ENCODE measurements at places on chromosomes 4 and X.

- DNase-seq: no peak
These were observed 323.8 kb downstream of the FBXW7 start for GRCh38 chr4:152211936-152212653.

DNA sequence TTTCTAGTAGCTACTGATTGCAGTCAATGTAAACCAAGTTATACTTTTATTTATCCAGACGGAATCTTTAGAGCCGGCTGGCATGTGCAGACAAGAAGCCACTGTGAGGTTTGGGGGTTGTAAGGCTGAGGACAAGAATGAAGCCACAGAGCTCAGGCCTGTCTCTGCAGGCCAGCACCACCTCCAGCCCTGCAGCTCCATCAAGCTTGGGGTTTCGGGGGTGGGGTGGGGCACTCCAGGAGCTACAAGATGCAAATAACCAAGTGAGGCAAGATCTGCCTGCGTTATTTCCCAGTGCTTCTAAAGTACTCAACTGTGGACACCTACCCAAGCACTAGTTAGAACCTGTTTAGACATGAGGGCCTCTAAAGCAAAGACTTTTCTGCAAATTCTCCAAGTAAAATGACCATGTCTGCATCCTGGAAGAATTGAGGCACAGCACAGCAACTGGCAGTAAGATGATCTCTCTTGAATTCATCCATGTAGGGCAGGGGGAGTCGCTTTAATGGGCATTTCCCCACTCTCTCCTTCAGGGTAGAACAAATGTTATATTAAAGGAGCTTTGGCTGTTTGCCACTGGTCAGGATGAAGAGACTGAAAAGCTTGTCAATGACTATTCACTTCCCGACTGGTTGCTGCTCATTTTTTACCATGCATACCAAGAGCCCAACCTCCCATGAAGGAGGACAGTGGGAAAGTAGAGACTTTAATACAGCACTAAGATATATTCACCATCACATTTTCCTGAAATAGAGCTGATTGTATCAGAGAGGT lies 222.5 kb downstream of the MGST2 start:
- DNase-seq: peak; percentile 26

GRCh38 chrX:49695276-49696180 lies at the start of gene PAGE1:
PAGE1 (minus strand) TSS chrX:49695984; CDS start chrX:49694770, 1,214 bp downstream.
- DNase-seq: no peak

- DNase-seq: no peak
These were observed 458.5 kb downstream of the AFF2 start for GRCh38 chrX:148958901-148959300.

DNA sequence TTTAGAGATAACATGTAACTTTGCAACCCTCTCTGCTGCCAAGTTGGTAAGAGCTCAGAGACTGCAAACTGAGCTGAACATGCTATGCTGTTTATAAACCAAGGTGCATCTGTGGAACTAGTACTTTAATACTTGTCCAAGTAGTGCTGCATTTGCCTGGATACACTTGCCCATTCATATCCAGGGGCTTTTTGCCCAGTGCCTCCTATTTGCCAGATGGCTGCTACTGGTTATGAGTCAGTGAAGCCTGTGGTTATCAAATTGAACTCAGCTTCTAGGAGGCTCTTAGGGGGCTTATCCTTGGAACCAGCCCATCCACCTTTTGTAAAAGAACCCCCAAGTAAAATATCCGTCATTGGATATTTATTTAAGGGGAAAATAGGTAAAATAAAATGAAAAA lies 79.6 kb downstream of the AFF2 start:
- DNase-seq: no peak

GRCh38 chrX:134482371-134482770 lies 22.4 kb downstream of the HPRT1 start:
- DNase-seq: no peak

DNA sequence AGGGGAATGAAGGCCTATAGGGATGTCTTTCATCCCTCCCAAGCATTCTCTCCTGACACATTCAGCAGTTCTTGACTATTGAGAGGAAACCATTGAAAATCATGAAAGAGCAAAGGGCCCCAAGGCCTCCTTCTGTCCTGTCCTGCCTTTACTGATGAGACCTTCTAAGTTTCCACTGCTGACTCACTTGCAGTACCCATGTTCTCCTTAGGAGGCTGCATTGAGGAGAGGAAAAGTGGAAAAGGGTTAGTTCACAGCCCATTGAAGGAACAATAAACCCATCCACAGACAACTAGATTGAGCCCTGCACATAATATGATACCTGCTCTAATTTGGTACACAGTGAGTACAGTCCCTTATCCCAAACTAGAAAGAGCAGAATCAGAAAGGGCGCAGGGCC lies 115.1 kb upstream of the PNPLA4 start:
- peak; percentile 31 for DNase-seq

GRCh38 chr4:176752191-176752749 lies 40.5 kb downstream of the VEGFC start:
- DNase-seq: no peak

DNA sequence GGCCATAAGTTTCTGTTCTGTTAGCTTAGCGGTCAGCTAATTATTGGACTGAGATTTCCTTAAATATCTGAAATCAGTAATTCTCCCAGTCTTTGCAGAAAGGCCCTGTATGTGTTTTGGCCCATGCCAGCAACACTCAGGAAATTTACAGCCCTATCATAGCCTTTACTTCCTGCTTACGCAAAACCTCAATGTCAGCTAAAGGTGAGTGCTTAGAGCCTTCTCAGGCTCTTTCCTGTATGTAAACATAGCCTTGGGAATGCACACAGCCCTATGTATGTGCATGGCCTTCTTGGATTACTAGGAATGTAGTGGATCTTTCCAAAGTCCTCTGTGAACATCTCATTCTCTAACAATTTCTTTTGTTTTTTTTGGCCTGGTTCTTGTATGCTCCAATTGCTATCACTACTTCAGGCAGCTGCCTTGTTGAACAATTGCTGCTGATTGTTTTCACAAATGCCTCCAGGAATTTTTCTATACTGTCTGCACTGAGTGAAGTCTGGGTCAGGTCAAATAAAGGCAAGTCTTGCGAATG lies 200.0 kb downstream of the PPP1R2C start:
- no peak for DNase-seq

DNA sequence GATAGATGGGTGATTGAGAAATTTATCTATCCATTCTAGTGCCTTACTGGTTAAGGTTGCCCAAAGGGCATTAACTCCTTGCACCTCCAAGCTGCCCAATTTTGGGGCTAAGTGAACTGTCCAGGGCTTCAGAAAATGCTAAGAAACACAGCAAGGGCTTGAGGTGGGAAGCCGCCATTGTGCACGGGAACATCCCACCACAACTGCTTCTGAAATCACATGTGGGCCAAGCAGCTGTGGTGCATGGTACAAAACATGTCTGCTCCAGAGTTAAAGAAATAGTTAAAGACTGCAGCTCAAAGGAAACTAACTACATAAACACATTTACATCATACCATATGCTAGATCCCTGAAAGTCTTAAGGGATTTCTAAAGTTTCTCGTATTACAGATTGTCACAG lies 144.3 kb upstream of the NDST3 start:
- no peak for DNase-seq

DNA sequence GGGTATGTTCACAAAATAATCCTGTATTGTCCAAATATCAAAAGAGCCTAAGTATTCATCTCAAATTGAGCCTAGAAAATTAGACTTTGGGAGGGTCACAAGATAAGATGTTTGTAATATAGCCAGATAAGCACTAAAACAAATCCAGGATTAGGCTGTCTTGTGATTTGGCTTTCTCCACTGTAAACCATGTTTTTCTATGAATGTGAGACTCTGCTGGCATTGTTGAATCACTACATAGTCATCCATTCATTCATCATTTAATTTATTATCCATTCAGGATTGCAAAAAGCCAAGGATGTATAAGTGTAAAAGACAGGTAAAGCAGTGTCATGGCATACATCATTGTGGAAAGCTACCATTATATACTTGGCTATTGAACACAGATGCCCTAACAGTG lies 148.0 kb downstream of the GRID2 start:
- peak; percentile 12 for DNase-seq

GRCh38 chr4:169840554-169840953 lies 82.8 kb upstream of the HPF1 start:
- no peak for DNase-seq

DNA sequence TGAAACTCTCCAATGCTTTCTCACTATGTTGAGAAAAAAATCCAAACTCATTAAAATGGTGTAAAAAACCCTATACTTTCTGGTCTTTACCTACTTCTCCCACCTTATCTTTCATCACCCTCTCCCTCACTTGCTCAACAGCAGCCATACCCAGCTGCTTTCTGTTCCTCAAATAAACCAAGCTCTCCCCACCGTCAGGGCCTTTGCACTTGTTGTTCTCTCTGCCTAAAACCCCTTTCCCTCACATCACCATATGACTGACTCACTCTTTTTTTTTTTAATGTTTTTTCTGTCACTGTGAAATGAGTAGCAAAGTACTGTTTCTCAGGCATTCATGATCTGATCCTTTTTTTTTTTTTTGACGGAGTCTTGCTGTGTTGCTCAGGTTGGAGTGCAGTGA lies 122.3 kb upstream of the TMEM164 start:
- DNase-seq: no peak

GRCh38 chr4:95363966-95364365 lies 184.8 kb downstream of the UNC5C start:
- DNase-seq: no peak

GRCh38 chr4:71417150-71417549 lies 78.3 kb downstream of the SLC4A4 start:
- DNase-seq: no peak

- DNase-seq: no peak
These were observed 66.7 kb upstream of the PNPLA4 start for GRCh38 chrX:7993873-7994272.

DNA sequence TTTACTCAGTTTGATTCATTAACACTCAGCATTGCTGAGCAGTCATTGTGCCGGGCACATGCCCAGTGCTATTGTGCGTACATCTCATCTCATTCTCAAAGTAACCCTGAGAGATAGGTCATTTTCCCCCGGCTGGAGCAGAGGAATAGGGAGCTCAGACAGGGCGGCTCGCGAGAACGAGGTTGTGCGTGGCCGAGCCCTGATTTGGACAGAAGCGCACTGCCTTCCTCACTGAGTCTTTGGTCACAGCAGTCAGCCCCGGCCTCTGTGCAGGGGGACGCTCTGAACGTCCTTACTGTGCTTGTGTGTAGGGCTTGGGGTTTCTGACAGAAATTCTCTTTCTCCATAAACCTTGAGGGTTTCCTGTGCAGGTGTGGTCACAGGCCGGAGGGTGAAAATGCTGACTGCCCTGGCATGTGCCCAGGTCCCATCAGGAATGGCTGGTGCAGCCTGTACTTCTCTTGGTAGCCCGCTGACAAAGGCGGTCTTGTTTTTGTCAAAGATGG lies 39.5 kb downstream of the NOP14 start:
- no peak for DNase-seq

- no peak for DNase-seq
These were observed 35.5 kb downstream of the NOP14 start for GRCh38 chr4:2927696-2928075.

DNA sequence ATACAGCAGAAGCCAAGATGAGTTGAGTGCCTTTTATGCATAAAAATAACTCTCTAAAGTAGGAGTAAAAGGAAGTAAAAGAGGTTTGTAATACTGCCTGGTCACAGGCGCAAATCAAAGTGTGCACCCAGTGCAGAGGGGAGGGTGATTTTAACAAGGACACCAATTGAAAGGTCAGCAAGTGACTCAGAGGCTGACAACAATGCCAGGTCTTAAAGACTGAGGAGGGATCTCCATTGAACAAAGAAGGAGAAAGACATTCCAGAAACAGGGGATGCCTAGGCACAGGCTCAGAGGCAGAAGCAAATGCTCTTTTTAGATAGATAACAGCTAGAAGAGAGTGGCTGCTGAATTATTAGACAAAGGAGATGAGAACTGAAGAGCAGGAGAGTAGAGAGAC lies 297.4 kb upstream of the VCX start:
- no peak for DNase-seq

DNA sequence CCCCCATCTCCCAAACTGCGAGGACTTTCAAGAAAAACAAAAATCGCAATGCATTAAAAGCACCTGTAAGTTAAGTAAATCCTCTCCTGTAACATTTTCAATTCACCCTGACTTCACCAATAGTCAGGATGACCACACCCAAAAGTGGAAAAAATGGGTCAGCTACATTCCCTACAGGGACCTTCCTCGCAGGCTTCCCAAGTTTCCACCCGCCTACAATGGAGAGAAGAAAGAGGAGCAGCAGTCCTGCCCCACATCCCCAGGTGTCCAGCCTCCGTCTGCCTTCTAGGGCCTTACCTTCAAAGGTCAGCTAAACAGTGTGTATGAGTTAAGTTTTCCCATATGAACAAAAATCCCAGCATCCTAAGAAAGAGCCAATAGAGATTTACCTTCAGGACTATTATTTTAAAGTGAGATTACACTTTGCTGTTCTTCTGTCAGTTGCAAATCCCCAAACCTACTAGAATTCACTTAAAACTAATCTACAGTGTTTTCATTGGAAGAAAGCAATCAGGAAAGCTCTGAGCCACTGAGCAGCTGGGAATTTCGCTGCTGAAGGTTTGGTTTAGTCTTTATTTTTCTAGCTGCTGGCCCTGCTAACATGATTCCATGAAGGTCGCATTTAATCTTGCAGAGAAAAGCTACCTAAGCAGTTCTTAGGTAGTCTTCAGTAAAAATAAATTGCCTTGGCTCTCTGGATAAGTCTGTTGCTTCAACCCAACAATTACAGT lies 12.5 kb downstream of the IRF2 start:
- DNase-seq: no peak

- peak; percentile 58 for DNase-seq
These were observed 599 bp downstream of the NUP54 start for GRCh38 chr4:76147454-76148141.

- DNase-seq: no peak
These were observed 1.7 kb upstream of the WDR1 start for GRCh38 chr4:10118048-10119004.

DNA sequence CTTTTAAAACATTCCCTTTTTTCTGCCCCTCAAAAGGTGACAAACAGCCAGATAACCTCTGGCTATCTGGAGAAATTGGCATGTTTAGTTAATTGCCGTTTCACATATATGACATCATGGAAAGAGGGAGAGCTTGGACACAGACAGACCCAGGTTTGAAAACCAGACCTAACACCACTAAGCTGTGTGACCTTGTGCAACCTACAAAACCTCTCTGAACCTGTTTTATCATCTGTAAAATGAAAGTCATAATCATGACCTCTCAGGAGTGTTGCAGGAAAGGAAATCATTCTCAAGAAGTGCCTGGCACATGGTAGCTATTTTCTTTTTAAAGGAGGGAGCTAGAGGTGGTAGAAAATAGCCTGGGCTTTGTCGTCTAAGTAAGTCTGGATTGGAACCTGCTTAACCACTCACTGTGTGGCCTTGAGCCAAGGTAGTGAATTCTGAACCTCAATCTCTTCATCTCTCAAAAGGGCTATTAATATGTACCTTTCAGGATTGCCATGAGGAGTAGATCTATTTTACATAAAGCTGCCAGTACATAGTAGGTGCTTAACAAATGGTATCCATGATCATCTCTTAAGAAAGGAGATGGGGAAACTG lies 363.5 kb downstream of the BCOR start:
- DNase-seq: peak; percentile 56

Measured in PC-3 (cell line).